ENCODE measurements at places on chromosomes 4 and X.

DNA sequence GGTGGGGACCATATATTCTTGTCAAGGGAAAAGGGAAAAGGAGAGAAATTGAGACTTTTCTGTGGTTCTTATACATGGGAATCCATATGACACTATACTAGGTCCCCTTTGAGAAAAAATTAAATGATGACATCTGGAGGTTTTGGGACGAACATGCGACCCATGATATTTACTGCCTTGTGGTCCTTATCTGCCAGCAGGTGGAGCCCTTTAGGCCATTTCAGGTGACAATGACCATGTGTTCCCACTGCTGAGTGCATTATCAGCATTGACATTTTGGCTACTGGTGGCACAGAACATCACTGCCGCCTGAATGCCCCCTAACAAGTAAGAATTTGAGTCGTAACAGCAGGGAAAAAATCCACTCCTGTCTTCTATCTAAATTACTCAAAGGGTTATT lies 843.4 kb downstream of the FSTL5 start:
- DNase-seq: no peak

DNA sequence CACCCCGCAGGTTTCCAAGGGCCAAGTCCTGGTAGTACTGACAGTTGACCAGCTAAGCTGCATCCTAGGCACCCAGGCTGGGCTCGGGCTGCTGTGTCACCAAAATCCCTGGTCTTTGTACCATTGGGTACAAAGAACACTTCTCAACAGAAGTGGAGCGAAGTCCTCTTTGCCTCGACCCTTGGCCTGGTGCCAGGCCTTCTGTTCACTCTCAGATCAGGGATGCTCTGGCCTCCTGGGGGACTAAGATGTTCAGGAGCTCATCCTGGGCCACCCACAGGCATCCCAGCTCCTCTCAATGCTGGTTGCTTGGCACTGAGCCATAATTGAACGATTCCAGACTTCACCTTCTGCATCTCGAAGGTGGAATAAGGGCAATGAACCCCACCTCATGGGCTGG lies 13.8 kb upstream of the SLC2A9 start:
- DNase-seq: no peak

- DNase-seq: no peak
Observed at GRCh38 chrX:23031600-23031999, 31.8 kb downstream of the DDX53 start.

DNA sequence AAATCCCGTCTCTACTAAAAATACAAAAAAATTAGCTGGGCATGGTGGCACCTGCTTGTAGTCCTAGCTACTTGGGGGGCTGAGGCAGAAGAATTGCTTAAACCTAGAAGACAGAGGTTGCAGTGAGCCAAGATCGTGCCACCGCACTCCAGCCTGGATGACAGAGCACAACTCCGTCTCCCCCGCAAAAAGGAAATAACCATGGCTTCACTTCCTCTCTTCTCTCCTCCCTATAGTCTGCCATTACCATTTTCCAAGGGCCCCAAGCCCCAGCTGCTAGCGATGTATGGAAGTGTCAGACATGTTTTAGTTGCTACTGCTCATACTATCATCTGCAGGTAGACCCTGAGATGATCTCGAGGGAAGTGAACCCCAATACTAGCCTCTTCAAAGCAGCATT lies 177.3 kb upstream of the FAM9B start:
- no peak for DNase-seq

GRCh38 chr4:150032541-150032940 lies 45.7 kb upstream of the DCLK2 start:
- DNase-seq: no peak

GRCh38 chr4:73922766-73923630 lies 53.8 kb downstream of the CXCL1 start:
- DNase-seq: no peak

DNA sequence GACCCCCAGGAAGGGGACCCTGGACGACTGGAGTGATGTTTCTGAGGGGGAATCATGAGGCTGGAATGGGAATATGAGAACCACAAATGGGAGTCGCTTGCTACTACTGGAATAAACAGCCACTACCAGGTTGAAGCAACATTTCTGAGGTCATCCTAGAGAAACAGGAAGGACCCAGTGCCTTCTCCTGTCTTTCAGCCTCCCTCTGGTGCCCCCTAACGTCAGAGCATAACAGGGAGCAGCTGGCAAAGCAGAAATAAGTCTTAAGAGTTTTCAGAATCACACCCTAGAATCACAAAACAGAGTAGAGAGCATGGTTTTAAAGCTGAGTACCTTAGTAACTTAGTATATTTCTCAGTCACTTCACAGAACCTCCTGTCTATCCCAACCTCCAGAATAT lies 347.8 kb upstream of the PITX2 start:
- no peak for DNase-seq

- DNase-seq: no peak
Observed at GRCh38 chr4:151359576-151359975, 34.2 kb upstream of the SH3D19 start.

GRCh38 chr4:146481246-146481645 lies 40.5 kb downstream of the SLC10A7 start:
- DNase-seq: no peak

GRCh38 chr4:174086829-174087799 lies 196.4 kb downstream of the FBXO8 start:
- DNase-seq: no peak

GRCh38 chr4:41835321-41835995 lies 86.9 kb upstream of the PHOX2B start:
- DNase-seq: no peak

- DNase-seq: no peak
Observed at GRCh38 chrX:77453190-77453589, 6.0 kb downstream of the FGF16 start.

DNA sequence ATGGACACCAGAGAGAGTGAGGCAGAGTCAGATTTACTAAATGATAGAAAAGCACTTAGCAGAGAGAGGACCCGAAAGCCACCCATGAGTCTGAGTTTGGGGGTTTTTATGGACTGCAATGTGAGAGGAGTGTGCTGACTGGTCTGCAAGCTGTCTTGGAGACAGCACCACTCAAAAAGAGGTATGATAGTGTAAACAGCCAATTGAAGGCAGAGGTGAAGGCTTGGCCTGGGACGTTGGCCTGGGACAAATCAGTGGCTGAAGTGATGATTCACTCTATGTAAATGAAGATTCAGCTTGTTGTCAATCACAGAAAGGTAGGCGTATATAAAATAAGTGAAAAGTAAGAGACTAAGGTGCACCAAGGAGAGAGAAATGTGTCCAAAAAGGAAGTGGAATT lies 217.6 kb upstream of the ZFP42 start:
- DNase-seq: no peak

GRCh38 chr4:24380957-24381665 lies 203.2 kb downstream of the DHX15 start:
- DNase-seq: no peak

GRCh38 chr4:190015538-190016368 lies 11.3 kb downstream of the FRG2 start:
- no peak for DNase-seq

- DNase-seq: no peak
Observed at GRCh38 chr4:142238589-142238988, 602.2 kb downstream of the IL15 start.

DNA sequence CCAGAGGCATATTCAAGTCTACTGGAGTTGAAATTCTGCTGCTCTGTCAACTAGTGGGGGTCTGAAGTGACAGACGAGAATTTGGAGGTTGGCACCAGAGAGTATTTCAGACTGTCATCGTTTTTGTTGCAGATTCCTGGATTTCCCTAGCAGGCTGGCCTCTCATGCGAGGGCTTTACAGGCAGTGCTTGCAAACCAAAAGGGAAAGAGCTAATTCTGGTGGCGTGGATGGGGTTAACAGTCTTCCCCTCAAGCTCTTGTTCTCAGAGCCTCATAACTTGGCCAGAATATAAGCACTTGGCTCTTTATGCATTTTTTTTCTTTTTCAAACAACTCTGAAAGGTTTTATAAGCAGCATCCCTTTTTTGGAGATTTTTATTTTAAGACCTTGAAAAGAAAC lies at the start of gene SPARCL1:
Gene SPARCL1 (minus strand): TSS at position 190 of the 400 bp plus-strand sequence. CDS start 29,802 bp downstream, outside the sequence.
- DNase-seq: no peak

- DNase-seq: no peak
Observed at GRCh38 chr4:70704931-70705182, 16.5 kb downstream of the UTP3 start.

Data from stimulated activated CD8-positive, alpha-beta memory T cell treated with anti-CD3 and anti-CD28 coated beads, Interleukin-4, amount 100 ng/mL, for 24 hours (primary cell).